ENCODE measurements at places on chromosomes 6 and 20. TPM values are rescaled to one million over a fixed set of nuclear protein-coding genes. Genes with fewer than 3 reads are reported as not detected.

- no peak for DNase-seq
Observed at GRCh38 chr6:24865161-24865560, 66.4 kb upstream of the ARMH2 start.

GRCh38 chr6:26016245-26016962, 53.8 kb downstream of the TRIM38 start:
- DNase-seq, result no peak

C6orf15 gene
- not detected for total RNA-seq

GRCh38 chr6:129908356-129908755, 47.2 kb upstream of the TMEM244 start:
- no peak for DNase-seq

DNA sequence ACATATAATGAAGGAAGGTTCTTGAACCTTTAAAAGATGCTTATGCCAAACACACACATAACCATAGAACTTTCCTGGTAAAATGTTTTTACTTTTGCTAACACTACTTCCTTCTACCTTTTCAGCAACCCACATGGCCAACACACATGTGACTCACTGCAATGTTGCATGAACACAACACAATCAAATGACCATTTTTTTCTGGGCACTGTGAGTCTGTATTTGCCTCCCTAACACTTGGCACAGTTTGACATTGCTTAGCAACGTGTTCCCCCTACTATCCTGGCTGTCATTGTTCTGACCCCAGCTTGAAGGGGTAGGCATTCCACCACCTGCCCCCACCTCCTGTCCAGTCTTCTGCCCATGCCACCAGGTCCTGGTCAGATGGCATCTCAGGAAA, 204.8 kb upstream of the PRND start:
- DNase-seq, result no peak

GRCh38 chr6:105651969-105652368, 249.1 kb upstream of the PREP start:
- peak; percentile 52 for DNase-seq

DNA sequence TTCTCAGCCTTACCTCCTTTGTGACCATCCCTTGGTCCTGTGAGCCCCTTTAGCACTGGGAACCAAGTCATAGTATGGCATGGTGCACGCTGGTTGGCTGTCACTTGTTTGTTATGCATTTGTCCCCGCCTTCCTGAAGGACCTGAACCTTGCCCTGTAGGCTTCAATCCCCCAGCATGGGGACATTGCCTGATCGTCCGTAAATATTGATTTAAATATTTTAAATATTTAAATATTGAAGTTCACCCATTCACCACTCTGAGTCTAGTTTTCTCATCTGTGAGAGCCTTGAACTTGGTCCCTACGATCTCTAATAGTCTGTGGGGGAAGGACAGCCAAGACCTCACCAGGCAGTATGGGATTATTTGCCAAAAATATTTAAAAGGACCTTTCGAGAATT, 23.8 kb upstream of the PREX1 start:
- DNase-seq, result no peak

PTK6 gene
- total RNA-seq, result 0.18 TPM

GRCh38 chr6:32956176-32956575, 3.3 kb upstream of the HLA-DMA start:
- DNase-seq, result no peak

DNA sequence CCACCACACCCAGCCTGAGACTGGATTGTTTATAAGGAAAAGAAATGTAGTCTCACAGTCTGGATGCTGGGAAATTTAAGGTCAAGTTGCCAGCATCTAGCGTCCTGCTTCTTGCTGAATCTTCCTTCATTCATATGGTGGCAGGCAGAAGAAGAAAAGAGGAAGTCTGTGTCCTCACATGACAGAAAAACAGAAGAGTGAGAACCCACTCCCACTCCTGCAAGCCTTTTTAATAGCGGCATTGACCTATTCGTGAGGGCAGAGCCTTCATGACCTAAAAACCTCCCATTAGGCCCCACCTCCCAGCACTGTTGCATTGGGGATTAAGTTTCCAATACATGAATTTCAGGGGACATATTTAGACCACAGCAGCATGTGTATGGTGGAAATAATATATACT, 160.8 kb upstream of the BMP2 start:
- no peak for DNase-seq

GRCh38 chr20:5806457-5807263, 56.5 kb downstream of the SHLD1 start:
- DNase-seq, result peak; percentile 23

DNA sequence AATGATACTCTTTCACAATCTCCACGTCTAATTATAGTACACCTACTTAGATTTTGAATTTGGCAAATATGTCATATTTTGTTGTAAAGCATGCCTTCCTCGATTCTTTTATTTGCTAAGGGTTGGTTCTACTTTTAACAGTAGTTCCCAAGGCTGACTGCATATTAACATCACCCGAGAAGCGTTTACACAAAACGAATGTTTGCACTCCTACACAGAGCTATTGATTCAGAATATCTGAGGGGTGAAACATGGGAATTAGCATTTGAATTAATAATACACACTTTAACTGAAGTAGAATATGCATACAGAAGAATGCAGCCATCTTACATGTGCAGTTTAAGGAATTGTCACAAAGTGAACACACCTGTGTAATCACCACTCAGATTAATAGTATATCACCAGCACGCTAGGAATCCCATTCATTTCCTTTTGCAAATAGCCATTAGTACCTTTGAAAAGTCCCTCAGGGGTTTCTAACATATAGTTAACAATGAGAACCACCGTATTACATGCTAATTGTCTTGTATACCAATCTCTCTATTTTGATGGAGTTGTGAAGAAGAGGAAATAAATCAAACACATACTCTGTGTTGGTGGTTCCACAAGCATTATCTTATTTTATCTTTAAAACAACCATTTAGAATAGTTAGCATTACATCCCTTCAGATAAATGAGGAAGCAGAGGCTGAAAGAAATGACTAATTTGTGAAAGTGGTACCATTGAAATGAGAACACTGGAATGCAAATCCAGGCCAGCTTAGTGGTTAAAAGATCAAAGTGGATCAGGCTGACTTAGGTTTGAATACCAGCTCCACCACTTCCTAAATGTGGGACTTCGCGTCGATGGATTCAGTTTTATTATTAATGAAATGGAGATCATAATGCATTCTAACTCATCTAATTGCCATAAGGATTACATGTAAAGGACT, 317.6 kb downstream of the HDGFL1 start:
- no peak for DNase-seq

SPATA25 gene
- 0.74 TPM for total RNA-seq

GRCh38 chr6:90021711-90022110, 127.4 kb downstream of the GJA10 start:
- no peak for DNase-seq

DNA sequence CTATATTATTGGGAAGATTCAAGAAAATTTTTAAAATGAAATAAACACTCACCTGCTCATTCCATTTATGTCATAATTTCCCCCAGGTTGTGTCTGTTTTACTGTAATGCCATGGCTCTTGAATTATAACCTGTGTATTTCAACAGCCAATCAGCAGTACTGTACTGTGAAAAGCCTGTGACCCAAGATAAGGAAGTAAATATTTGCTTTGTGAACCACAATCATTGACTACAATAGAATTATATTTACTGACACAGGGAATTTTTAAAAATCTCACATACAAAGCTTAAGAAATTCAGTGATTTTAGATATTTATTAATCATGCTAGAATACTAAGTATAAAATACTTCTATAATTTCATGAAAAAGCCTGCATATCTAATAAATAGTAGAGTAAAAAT, 6.0 kb downstream of the RGS17 start:
- no peak for DNase-seq

- no peak for DNase-seq
Observed at GRCh38 chr20:16966276-16966880, 218.2 kb downstream of the OTOR start.

- peak; percentile 22 for DNase-seq
Observed at GRCh38 chr20:663315-664090, 10.5 kb upstream of the SRXN1 start.

TCF19 gene
- total RNA-seq, result 91.9 TPM

PI16 gene
- not detected for total RNA-seq

GNMT gene
- total RNA-seq, result 0.25 TPM

DNA sequence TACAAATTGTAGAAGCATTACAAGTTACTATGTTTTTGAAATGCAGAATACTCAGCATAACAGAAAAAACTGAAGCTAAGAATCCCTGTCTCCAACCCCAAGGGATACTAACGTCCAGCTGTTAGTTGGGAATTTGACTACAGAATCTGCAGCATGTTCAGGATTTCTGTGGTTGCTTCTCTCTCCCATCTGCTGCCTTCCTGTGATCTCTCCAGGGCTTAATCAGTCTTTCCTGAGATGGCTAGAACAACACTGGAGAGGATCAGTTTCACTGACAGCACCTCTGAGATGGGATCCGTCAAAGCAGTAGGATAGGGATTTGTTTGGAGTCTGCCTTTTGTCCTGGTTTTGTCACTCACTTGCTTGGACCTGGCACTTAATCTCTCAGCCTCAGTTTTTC, 73.3 kb upstream of the NUP153 start:
- no peak for DNase-seq

GRCh38 chr6:136963259-136963658, 41.2 kb downstream of the SLC35D3 start:
- DNase-seq, result no peak

- no peak for DNase-seq
Observed at GRCh38 chr6:147675281-147675680, 166.8 kb downstream of the SAMD5 start.

MOXD1 gene
- total RNA-seq, result not detected

Measured in activated CD8-positive, alpha-beta T cell treated with anti-CD3 and anti-CD28 coated beads for 36 hours (primary cell).